Activated T-cell treated with anti-CD3 and anti-CD28 coated beads, Interleukin-2, amount 50 U/mL, for 72 hours (primary cell): ENCODE measurements at places on chromosomes 12 and 14. TPM values are rescaled to one million over a fixed set of nuclear protein-coding genes. Genes with fewer than 3 reads are reported as not detected.
A peak's percentile ranks its signal among the peaks of the same experiment; 100 is the strongest.

HPD gene
- total RNA-seq, result not detected

DNA sequence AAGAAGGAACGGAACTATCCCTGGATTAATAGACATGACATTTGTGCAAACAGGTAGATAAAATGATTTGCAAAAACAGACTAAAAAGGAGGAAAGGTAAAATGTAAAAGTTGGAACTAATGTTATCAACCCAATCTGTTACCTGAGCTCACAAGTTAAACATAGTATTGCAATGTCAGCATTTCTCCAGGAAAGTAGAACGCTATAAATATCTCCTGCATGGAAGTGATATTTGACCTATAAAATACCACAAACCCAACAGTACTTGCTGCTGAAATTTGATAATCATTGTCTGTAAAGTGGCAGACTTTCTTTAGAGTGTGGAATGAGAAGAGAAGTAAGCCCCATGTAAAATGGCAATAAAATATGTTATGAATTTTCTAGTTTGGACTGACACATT is 1435.7 kb downstream of the LRFN5 start:
- H3K36me3 ChIP-seq, result peaks cover 2% of the 10 kb centered on the region
- H3K4me3 ChIP-seq, result no peak overlapping the region
- DNase-seq, result no peak
- no peak overlapping the region for H3K27ac ChIP-seq

GRCh38 chr12:26157001-26157400 is 32.2 kb upstream of the BHLHE41 start:
- no peak overlapping the region for H3K4me3 ChIP-seq
- no peak overlapping the region for H3K27ac ChIP-seq
- H3K4me1 ChIP-seq, result no peaks in the 10 kb centered on the region
- no peak for DNase-seq
- H3K36me3 ChIP-seq, result no peaks in the 10 kb centered on the region
- H3K27me3 ChIP-seq, result peaks cover 21% of the 10 kb centered on the region

DNA sequence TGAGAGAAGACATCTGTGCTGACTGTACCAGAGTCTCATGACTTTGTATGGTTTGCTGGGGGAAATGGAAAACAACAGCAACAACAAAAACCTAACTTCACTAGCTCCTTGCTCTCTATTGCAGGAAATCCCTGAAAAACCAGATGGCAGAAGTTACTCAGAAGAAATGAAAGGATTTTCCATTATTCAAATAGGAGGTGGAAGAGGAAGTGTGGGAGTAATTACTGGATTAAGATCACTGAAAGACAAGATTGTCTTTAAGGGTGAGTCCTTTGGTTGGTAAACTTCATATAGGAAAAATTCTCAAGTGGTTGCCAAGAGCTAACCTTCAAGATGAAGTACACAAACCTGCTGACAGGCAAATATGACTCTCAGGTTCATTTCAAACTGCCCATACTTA is 391.9 kb upstream of the ATP2B1 start:
- no peak overlapping the region for H3K27ac ChIP-seq

PTGER2 gene
- 6.2 TPM for total RNA-seq

NINJ2 gene
- total RNA-seq, result 3.0 TPM

- H3K4me1 ChIP-seq, result no peaks in the 10 kb centered on the region
- H3K27ac ChIP-seq, result no peak overlapping the region
- peaks cover 3% of the 10 kb centered on the region for H3K36me3 ChIP-seq
- H3K27me3 ChIP-seq, result no peaks in the 10 kb centered on the region
- no peak for DNase-seq
- H3K4me3 ChIP-seq, result no peak overlapping the region
Measured at GRCh38 chr12:129002427-129002826, 149.1 kb downstream of the GLT1D1 start.

- H3K4me3 ChIP-seq, result no peak overlapping the region
- no peak for DNase-seq
Measured at GRCh38 chr12:92628476-92628875, 74.3 kb upstream of the PLEKHG7 start.

MSRB3 gene
- total RNA-seq, result 0.24 TPM

DNA sequence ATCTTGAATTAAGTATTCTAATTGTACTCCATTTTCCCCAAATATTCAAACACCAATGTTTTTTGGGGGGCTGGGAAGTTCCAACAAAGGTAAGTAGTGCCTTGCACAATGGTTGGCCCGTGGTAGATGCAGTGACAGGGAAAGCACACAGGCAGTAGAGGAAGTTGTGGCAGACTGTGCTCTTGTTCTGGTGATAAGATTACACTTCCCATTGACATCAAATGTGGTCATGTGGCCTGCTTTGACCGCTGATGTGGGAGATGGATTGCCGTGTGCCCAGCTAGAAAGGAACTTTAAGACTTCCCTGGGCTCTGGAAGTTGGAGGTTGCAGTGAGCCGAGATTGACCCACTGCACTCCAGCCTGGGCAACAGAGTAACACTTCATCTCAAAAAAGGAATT is 223.8 kb downstream of the VRK1 start:
- no peak overlapping the region for H3K4me3 ChIP-seq
- peaks cover 14% of the 10 kb centered on the region for H3K27me3 ChIP-seq
- H3K4me1 ChIP-seq, result peaks cover 6% of the 10 kb centered on the region

DNA sequence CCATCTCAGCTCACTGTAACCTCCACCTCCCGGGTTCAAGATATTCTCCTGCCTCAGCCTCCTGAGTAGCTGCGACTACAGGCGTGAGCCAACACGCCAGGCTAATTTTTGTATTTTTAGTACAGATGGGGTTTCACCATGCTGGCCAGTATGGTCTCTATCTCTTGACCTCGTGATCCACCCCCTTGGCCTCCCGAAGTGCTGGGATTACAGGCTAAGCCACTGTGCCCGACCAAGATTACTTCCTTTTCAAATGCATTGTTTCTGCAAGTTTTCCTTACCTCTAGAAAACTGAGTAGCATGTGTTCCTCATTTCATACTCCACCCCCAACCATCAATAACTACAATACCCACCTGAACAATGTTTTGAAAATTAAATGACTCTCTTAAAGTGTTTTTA is 13.1 kb downstream of the ARF6 start:
- no peak overlapping the region for H3K27ac ChIP-seq
- no peaks in the 10 kb centered on the region for H3K27me3 ChIP-seq
- H3K36me3 ChIP-seq, result peaks cover 9% of the 10 kb centered on the region
- no peak for DNase-seq
- H3K4me1 ChIP-seq, result peaks cover 48% of the 10 kb centered on the region
- H3K4me3 ChIP-seq, result no peak overlapping the region

DNA sequence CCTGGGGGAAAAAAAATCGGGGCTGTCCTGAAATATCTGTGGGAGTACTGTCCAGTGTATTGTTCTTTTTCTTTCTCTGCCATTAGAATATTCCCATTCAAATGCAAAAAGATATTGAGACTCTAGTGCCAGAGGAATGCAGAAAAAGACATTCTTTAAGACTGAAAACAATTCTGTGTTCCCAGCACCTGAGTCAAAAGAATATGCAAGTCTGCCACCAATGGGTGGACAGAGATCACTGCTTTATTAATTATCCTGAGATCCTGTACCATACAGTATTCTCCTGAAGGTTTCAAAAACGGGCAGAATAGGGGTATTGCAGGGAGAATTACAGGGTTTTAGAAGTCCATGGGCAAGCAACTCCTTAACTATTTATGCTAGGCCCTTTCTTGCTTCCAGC is 361.8 kb downstream of the C12orf50 start:
- DNase-seq, result no peak
- H3K4me1 ChIP-seq, result no peaks in the 10 kb centered on the region
- H3K27ac ChIP-seq, result no peak overlapping the region
- H3K36me3 ChIP-seq, result no peaks in the 10 kb centered on the region
- no peaks in the 10 kb centered on the region for H3K27me3 ChIP-seq

DNA sequence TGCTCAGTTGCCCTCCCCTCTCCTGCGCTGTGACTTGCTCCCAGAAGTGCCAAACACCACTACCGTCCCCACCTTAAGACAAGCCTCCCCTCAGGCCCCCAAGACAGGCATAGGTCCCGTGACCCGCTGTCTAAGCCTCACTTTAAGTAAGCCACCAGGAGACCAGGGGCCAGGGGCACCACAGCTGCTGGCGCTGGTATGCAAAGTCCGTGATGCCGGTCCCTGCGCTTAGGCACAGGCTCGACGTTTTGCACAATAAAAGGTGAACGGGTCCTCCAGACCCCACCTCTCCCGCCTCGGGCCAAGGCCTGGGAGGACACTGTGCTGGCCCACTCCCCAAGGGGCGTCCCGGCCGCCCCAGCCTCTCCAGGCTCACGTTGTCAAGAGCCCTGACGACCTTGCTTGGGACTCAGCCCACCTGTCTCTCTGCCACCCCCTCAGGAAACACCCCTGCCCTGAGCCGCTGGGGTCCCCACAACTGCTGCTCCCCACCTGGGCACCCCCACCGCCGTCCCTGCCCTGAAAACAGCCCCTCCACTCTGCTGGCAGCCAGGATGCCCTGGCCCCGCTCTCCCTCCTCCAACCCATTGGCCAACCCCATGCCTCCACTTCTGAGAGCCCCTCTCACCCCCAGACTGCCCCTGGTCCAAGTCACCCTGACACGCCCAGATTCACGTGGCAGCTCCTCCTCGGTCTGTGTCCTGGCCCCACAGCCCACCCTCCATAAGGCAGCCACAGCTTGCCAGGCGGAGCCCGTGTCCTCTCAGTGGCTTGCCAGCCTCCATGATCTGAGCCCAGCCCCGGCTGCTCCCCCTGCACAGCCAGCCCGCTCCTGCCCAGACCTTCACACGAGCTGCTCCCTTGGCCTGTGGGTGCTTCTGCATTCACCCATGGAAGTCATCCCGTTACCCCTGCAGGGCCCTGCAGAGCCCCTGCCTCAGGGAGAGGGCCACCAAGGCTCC is 11.9 kb downstream of the JAG2 start:
- no peaks in the 10 kb centered on the region for H3K27me3 ChIP-seq
- no peak overlapping the region for H3K27ac ChIP-seq
- DNase-seq, result no peak

AVPR1A gene
- not detected for total RNA-seq

IAPP gene
- not detected for total RNA-seq

RERG gene
- total RNA-seq, result not detected

- no peak overlapping the region for H3K27ac ChIP-seq
- H3K4me3 ChIP-seq, result no peak overlapping the region
- no peaks in the 10 kb centered on the region for H3K4me1 ChIP-seq
- no peak for DNase-seq
- no peaks in the 10 kb centered on the region for H3K36me3 ChIP-seq
- H3K27me3 ChIP-seq, result peaks cover 28% of the 10 kb centered on the region
Measured at GRCh38 chr14:64865992-64866391, 13.7 kb downstream of the SPTB start.

DNA sequence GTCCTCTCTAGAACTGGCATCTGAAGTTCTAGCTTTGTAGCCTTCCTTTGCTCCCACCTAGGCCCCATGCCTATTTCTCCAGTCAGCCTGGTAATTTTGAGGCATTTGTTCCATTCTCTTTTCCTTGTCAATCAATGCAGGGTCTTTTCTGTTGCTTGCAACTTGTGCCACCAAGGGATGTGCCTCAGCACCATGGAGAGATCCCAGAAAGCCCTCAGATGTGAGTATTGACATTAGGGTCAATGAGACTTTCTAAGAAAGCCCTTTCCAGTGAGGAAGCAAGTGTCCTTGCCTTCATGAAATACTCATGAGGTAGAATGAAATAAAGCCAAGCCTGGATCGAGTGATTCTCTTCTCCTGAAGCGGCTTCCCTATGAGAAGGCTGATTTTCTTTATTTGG is 213.9 kb downstream of the SLC15A4 start:
- H3K4me3 ChIP-seq, result no peak overlapping the region
- no peaks in the 10 kb centered on the region for H3K4me1 ChIP-seq
- DNase-seq, result no peak
- H3K36me3 ChIP-seq, result no peaks in the 10 kb centered on the region
- H3K27me3 ChIP-seq, result no peaks in the 10 kb centered on the region

SLC8A3 gene
- total RNA-seq, result 0.93 TPM

DNA sequence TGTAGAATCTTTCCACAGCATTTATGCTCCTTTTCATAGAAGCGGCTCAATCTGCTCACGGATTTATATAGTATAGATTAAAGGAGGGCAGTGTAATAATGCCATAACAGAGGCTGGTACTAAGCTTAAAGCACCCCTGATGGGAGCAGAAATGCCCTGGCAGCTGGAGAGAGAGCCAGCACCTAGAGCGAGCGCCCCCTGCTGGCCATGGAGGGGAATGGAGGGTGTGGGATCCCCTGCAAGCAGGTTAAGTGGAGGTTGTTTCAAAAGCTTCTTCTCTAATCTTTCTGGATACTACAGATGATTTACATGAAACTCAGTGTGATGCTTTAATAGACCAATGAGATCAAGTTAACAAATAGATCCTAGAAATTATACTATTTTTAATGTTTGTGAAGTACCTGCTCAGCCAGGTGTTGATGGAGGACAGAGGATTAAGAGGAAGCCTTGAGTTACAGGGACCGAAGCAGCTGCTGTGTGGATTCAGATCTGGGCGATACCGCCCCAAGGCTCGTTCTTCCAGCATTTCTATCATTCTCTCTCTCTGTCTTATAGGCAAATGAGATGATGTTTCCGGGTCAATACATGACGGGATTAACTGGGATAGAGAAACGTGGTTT is 1519.3 kb upstream of the TMEM132C start:
- no peaks in the 10 kb centered on the region for H3K36me3 ChIP-seq
- H3K4me3 ChIP-seq, result no peak overlapping the region
- DNase-seq, result peak; percentile 41
- no peak overlapping the region for H3K27ac ChIP-seq
- no peaks in the 10 kb centered on the region for H3K4me1 ChIP-seq

DNA sequence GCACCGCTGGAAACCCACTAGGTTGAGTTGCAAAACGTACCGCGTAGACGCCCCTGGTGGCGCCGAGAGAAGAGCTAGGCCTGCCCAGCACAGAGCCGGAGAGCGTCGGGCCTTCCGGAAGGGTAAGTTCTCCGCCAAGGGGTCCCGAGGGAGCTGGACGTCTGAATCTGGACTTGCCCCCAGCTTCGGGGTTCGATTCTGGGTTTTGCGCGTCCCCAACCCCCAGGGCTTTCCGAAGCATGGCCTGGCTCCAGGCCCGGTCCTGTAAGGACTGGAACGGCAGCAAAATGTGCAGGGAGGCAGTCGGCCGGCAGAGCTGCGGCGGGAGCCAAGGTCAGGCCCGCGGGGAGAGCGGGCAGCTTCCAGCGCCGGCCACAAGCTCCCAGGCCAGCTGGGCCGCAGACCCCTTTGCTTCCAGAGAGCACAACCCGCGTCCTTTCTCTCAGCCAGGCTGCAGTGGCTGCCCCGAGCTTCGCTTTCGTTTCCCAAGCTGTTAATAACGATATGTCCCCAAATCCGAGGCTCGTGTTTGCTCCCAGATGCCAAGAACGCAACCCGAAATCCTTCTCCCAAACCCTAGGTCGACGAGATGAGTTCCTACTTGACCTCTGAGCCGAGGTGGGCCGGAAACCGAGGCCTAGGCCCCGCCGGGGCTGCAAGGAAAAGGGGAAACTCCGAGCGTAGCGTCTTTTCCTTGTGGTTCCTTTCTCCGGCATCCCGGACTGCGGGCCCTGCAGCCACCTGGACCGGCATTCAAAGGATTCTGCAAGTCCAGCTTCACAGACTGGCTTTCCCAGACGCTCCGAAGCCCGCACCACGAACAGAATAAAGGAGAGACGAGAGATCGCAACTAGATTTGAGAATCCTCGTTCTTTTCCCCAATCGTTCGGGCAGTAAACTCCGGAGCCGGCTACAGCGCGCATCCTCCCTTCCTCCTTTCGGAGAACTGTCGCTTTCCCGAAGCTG is 3.2 kb upstream of the TBX5 start:
- peak overlapping the region; percentile 64 for H3K27ac ChIP-seq
- H3K4me3 ChIP-seq, result peak overlapping the region; percentile 65
- H3K27me3 ChIP-seq, result peaks cover 92% of the 10 kb centered on the region
- peaks cover 2% of the 10 kb centered on the region for H3K36me3 ChIP-seq
- no peak for DNase-seq

GRCh38 chr14:101705733-101706508 is 55.6 kb upstream of the PPP2R5C start:
- H3K4me1 ChIP-seq, result peaks cover 30% of the 10 kb centered on the region
- no peak overlapping the region for H3K27ac ChIP-seq
- H3K4me3 ChIP-seq, result peak overlapping the region; percentile 54
